ENCODE measurements at places on chromosomes 6 and 20. TPM values are rescaled to one million over a fixed set of nuclear protein-coding genes. Genes with fewer than 3 reads are reported as not detected.

HLA-DQA2 gene
- total RNA-seq: 0.79 TPM

IL17F gene
- total RNA-seq: not detected

DDX43 gene
- not detected for total RNA-seq

NOL7 gene
- total RNA-seq: 40.5 TPM

NFATC2 gene
- total RNA-seq: 10.1 TPM

SLCO4A1 gene
- total RNA-seq: 3.6 TPM

FRS3 gene
- total RNA-seq: 6.3 TPM

ALDH8A1 gene
- 0.40 TPM for total RNA-seq

ZC3H12D gene
- total RNA-seq: 0.48 TPM

BTN3A1 gene
- total RNA-seq: 10.5 TPM

STMND1 gene
- 0.22 TPM for total RNA-seq

DNA sequence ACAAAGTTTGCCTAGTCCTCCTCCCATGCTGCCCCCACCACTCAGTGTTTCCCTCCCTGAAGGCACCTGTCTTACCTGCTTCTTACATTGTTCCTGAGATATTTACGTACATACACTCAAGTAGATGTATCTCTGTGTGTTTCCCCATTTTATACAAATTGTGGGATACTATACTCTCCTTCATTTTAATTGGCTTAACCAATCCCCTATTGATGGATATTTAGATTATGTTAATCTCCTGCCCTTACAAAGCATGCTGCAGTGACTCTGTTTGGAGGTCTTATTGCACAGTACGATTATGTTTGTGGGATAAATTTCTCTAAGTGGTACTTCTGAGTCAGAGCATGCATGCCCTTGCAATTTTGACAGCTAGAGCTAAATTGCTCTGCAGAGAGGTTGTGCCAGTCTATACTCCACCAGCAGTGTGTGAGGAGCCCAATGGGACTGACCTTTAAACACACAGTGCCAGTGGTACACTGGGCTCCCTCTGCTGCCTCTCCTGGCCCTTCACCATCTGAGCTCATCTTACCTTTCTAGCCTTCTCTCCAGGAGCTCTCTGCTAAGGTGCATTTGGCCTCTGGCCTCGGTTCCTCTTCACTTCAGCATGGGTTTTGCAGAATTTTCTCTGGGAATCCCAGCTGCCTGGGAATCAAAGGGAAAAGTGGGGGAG, 57.4 kb downstream of the LYRM2 start:
- no peak overlapping the region for H3K27ac ChIP-seq
- H3K4me3 ChIP-seq: no peak overlapping the region
- no peaks in the 10 kb centered on the region for H3K36me3 ChIP-seq
- H3K4me1 ChIP-seq: peaks cover 5% of the 10 kb centered on the region
- no peaks in the 10 kb centered on the region for H3K27me3 ChIP-seq
- no peak for DNase-seq

- peaks cover 16% of the 10 kb centered on the region for H3K36me3 ChIP-seq
- H3K4me3 ChIP-seq: no peak overlapping the region
- peaks cover 29% of the 10 kb centered on the region for H3K4me1 ChIP-seq
- no peak for DNase-seq
These were observed 28.9 kb downstream of the UTRN start for GRCh38 chr6:144314003-144314485.

DNA sequence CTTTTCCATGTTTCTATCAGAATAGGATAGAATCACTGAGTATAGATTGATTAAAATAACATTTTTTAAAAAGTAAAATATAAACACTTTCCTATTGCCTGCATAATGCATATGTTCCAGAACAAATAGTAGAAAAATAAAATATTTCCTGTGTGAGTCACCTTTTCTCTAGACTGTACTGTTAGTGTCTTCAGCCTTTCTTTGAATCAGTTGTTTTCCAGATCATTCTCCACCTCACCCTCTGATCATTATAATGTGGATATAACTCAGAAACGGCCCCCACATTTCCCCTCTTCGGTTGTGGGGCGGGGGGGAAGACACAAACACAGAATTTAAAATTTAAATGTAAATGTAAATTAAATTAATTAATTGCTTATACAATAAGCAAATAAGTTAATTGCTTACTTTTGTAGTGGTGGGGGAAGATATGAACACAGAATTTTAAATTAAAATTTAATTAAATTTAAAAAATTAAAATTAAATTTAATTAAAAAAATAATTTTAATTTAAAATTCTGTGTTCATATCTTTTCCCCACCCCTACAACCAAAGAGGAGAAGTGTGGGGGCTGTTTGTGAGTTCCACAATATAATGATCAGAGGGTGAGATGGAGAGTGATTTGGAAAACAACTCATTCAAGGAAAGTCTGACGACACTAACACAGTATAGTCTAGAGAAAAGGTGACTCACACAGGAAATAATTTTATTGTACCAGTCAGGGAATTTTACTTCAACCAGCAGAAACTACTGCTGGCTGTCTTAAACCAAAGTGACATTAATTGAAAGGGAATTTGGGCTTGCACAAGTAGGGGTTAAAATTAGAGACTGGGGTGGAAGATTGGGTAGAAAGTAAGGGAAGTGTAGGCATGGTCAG, 37.1 kb upstream of the PROKR2 start:
- DNase-seq: no peak
- H3K27me3 ChIP-seq: peaks cover 17% of the 10 kb centered on the region
- H3K4me1 ChIP-seq: peaks cover 5% of the 10 kb centered on the region
- no peak overlapping the region for H3K4me3 ChIP-seq

DNA sequence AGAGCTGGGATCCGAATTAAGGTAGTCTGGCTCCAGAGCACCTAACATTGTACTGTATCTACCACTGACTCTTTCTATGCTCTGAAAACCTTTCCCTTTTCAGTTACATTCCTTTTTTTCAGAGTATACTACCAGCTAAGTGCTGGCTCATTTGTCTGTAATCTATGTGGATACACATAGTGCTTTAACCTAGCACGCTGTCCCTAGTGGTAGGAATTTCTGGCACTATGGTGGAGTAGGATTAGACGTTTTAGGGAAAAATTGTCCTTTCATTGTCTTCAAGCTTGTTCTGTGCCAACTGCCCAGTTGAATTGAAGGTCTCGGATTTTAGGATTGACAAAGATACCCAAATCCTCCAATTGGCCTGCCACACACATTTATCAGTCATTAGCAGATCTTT, 259.1 kb upstream of the FERMT1 start:
- H3K36me3 ChIP-seq: no peaks in the 10 kb centered on the region
- H3K4me1 ChIP-seq: peaks cover 3% of the 10 kb centered on the region
- no peak overlapping the region for H3K4me3 ChIP-seq

DNA sequence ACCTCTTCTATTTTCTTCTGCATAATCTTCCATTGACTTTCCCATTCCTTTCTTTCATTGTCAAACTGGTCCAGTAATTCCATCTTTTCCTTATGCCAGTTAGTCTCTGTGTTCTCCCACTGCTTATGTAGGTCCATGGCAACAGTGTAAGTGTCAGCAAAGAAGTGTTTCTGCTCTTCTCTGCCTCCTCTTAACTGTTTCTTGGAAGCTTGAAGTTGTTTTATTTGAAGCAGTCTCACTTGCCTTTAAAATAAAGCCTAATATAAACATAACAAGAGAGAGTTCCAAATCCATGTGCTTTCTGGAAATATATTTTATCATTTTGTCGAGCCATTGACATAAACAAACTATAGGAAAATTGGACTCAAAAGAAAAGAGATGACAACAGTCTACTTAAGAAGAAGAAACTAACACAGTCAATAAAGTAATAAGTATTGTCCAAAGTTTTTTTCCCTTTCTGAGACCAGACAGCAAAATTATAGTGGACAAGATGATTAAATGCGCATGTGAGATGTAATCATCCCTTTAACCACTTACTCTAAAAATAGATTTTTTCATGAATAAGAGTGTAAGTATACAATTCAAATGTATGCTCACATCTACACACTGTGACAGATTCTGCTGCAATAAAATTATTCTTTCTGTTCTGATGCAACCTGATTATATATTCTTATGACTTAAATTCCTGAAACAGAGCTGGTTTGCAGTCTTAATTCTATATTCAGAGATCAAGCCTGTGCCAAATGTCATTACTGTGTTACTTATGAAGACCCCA, 5.2 kb downstream of the KIAA0408 start:
- no peak overlapping the region for H3K4me3 ChIP-seq
- DNase-seq: no peak
- no peaks in the 10 kb centered on the region for H3K36me3 ChIP-seq

DNA sequence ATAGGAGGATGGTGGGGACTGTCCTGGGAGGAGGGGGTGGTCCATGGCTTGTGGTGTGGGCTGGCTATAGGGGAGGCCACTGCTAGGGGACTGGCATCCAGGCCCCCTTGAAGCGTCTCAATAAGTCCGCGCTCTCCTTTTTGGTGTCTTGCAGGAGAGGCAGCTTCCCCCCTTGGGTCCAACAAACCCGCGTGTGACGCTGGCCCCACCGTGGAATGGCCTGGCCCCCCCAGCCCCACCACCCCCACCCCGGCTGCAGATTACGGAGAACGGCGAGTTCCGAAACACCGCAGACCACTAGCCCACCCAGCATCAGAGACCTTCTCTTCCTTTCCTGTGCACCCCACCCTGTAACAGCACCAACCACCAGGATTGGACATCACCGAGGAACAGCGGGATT, 2.8 kb upstream of the ZBTB9 start:
- H3K4me1 ChIP-seq: peaks cover 13% of the 10 kb centered on the region
- no peaks in the 10 kb centered on the region for H3K27me3 ChIP-seq
- H3K4me3 ChIP-seq: peak overlapping the region; percentile 29
- peaks cover 10% of the 10 kb centered on the region for H3K36me3 ChIP-seq

DNA sequence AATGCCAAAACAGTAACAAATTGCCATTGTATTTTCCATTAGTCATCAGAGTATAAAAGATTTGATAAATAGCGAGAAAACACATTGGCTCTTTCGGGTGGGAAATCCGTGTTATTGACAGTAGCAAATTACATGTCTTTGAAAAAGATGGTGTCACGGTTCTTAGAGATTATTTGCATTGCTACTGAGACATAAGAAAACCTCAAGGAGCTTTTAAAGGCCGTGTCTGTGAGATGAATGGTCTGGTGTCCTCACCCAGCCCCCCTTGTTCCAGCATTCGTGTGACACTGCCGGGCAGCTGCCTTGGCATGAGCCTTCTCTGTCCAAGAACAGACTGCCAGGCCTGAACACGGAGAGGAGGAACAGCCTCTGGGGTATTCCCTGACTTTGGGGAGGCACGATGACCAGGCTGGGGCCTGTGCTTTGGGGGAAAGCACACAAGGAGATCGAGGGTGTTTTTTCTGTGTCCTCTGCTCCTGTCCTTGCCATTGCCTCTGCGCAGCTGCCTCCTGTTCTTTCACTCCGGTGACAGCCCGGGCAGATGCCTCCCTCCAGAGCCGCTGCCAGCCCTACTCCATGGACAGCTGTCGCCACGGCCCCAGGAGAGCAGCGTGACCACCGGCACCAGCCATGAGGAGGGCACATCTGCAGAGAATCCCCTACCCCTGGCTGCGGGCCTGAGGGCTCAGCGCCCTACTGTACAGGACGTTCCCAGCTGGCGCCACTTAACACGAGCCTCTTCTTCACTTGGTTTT, 167.7 kb upstream of the CDYL start:
- no peaks in the 10 kb centered on the region for H3K27me3 ChIP-seq
- no peak for DNase-seq
- H3K4me1 ChIP-seq: peaks cover 13% of the 10 kb centered on the region
- no peak overlapping the region for H3K4me3 ChIP-seq
- no peaks in the 10 kb centered on the region for H3K36me3 ChIP-seq

GRCh38 chr20:18858816-18859215, 45.2 kb downstream of the SCP2D1 start:
- H3K4me3 ChIP-seq: no peak overlapping the region
- peaks cover 9% of the 10 kb centered on the region for H3K27me3 ChIP-seq
- H3K36me3 ChIP-seq: peaks cover 7% of the 10 kb centered on the region
- peaks cover 4% of the 10 kb centered on the region for H3K4me1 ChIP-seq

DNA sequence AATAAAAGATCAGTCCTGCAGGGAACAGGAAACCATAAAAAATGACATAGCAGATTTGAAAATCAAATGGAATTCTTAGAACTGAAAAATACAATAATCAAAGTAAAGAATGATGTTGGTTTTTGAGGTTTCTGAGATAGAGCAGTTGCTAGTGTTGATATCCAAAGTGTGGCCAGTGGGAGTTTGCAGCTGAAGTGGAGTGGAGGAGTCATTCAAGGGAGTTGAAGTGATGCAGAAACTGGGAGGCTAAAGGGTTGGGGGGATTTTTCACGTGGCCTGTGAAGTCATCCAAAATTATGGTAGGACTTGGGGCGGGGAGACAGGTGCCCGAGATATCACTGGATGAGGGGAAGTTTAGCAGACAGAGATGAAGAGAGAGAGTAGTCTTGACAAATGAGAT, 123.6 kb downstream of the CDC5L start:
- no peaks in the 10 kb centered on the region for H3K4me1 ChIP-seq
- H3K36me3 ChIP-seq: no peaks in the 10 kb centered on the region
- peaks cover 4% of the 10 kb centered on the region for H3K27me3 ChIP-seq

GRCh38 chr6:16505711-16506357, 255.4 kb downstream of the ATXN1 start:
- no peaks in the 10 kb centered on the region for H3K27me3 ChIP-seq
- no peak for DNase-seq
- H3K4me3 ChIP-seq: no peak overlapping the region
- H3K36me3 ChIP-seq: no peaks in the 10 kb centered on the region
- H3K4me1 ChIP-seq: peaks cover 2% of the 10 kb centered on the region
- H3K27ac ChIP-seq: no peak overlapping the region

GRCh38 chr20:57503035-57503658, 21.8 kb downstream of the CTCFL start:
- H3K4me3 ChIP-seq: no peak overlapping the region
- H3K36me3 ChIP-seq: no peaks in the 10 kb centered on the region
- DNase-seq: no peak
- H3K27me3 ChIP-seq: peaks cover 38% of the 10 kb centered on the region
- H3K4me1 ChIP-seq: no peaks in the 10 kb centered on the region
- no peak overlapping the region for H3K27ac ChIP-seq

GRCh38 chr6:26170181-26170580, 83.0 kb downstream of the HFE start:
- no peak overlapping the region for H3K27ac ChIP-seq
- H3K27me3 ChIP-seq: no peaks in the 10 kb centered on the region
- H3K4me1 ChIP-seq: peaks cover 14% of the 10 kb centered on the region
- H3K4me3 ChIP-seq: no peak overlapping the region

DNA sequence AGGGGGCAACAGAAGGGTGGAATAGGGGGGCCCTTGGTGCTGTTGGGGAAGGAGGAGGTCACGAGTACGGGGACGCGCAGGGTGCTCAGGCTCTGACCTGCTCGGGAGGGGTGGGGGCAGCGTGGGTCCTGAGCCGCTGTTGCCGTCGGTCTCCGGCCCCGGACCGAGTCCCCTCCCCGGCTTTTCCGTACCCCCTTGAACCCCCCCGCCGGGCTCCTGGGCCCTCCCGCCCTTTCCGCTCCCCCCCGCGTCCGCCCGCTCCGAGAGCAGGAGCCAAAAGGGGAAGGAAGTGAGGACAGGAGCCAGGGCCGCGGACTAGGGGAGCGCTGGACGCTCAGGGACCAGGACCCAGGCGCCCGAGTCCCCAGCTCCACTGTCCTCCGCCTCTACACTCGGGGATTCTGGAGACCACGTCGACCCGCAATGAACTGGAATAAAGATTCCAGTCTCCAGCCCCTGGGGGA, at the start of gene RGL2:
Gene RGL2 (minus strand): TSS at position 170 of the 464 bp plus-strand sequence. CDS start 332 bp downstream, outside the sequence.
- H3K36me3 ChIP-seq: peaks cover 7% of the 10 kb centered on the region
- no peak for DNase-seq
- peaks cover 16% of the 10 kb centered on the region for H3K4me1 ChIP-seq
- H3K27ac ChIP-seq: peak within 1 kb of the TSS; percentile 98
- H3K4me3 ChIP-seq: peak within 1 kb of the TSS; percentile 100

Data from progenitor cell of endocrine pancreas (in vitro differentiated cells).